Thoracic aorta (tissue), 2 donors: ENCODE measurements at places on chromosomes 3 and 15.

- no peak for DNase-seq
Measured at GRCh38 chr3:124113485-124113884, 121.6 kb upstream of the ROPN1 start.

- DNase-seq = no peak
Measured at GRCh38 chr3:46062679-46063078, 35.4 kb upstream of the XCR1 start.

GRCh38 chr3:68315964-68316363, 616.4 kb downstream of the TAFA4 start:
- no peak for DNase-seq

- no peak for DNase-seq
Measured at GRCh38 chr3:163785693-163786092, 1292.6 kb downstream of the SI start.

DNA sequence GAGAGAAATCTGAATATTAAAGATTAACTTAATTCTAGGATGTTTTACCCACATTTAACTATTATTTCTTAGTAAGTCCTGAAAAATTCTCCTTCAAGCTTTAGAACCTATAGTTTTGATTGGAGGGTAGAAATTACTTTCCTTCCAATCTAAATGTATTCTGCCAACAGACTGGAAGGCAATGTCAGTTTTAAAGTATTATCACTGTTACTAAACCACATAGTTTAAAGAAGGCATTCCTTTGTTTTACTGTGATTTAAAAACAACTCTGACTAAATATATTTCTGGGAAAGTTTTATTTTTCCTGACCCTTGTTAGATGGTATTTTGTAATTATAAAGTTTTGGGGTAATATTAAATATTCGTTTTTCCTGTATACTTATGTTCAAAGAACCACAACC, 382.5 kb downstream of the TBC1D5 start:
- DNase-seq = no peak

GRCh38 chr3:114627770-114628169, 333.9 kb downstream of the TIGIT start:
- DNase-seq = peak; percentile 2

GRCh38 chr3:100789579-100789978, 80.3 kb downstream of the TFG start:
- no peak for DNase-seq

- no peak for DNase-seq
Measured at GRCh38 chr15:93033434-93034045, 55.5 kb downstream of the RGMA start.

- DNase-seq = no peak
Measured at GRCh38 chr3:133835418-133835743, 29.8 kb downstream of the SRPRB start.
